ENCODE measurements at places on chromosomes 7 and 10. TPM values are rescaled to one million over a fixed set of nuclear protein-coding genes. Genes with fewer than 3 reads are reported as not detected.
A peak's percentile ranks its signal among the peaks of the same experiment; 100 is the strongest.

- DNase-seq: no peak
These were observed 33.4 kb upstream of the LRRC18 start for GRCh38 chr10:48973065-48973464.

GRCh38 chr7:33091111-33091531 is 18.1 kb downstream of the RP9 start:
- DNase-seq: no peak

DNA sequence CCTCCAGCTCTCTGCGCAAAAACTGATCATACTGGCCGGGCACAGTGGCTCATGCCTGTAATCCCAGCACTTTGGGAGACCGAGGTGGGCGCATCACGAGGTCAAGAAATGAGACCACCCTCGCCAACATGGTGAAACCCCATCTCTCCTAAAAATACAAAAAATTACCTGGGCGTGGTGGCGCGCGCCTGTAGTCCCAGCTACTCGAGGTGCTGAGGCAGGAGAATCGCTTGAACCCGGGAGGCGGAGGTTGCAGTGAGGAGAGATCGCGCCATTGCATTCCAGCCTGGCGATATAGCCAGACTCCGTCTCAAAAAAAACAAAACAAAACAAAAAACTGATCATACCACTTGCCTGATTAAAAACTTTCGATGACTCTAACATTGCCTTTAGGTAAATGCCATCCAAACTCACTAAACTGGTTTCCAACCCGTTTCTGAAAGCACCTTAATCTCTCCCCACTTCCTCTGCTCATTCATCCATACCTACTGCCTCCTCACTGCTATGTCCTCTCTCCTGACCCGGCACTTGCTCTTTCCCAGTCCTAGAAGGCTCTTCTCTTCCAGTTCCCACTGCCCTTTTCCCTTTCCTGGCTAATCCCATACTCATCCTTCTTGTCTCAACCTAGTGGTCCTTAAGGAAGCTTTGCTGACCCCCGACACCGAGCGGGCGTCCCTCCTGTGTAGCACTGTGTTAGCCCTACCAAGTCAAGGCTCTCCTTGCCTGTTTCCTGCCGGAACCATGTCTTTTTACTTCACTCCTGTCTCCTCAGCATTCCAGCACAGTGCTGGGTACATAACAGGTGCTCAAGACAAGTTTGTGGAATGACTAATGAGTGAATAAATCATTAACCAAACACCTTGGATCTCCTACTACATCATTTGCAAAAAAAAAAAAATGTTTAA is 686 bp upstream of the MIOS start:
- DNase-seq: peak; percentile 52

The GNB2 gene
- 87.2 TPM for polyA plus RNA-seq

The ARMC3 gene
- not detected for polyA plus RNA-seq

The SOSTDC1 gene
- polyA plus RNA-seq: 0.31 TPM

The PRPF18 gene
- polyA plus RNA-seq: 18.8 TPM

- no peak for DNase-seq
These were observed 28.9 kb downstream of the LRRC27 start for GRCh38 chr10:132360766-132361447.

Data from keratinocyte (primary cell).